ENCODE measurements at places on chromosomes 11 and 22.

DNA sequence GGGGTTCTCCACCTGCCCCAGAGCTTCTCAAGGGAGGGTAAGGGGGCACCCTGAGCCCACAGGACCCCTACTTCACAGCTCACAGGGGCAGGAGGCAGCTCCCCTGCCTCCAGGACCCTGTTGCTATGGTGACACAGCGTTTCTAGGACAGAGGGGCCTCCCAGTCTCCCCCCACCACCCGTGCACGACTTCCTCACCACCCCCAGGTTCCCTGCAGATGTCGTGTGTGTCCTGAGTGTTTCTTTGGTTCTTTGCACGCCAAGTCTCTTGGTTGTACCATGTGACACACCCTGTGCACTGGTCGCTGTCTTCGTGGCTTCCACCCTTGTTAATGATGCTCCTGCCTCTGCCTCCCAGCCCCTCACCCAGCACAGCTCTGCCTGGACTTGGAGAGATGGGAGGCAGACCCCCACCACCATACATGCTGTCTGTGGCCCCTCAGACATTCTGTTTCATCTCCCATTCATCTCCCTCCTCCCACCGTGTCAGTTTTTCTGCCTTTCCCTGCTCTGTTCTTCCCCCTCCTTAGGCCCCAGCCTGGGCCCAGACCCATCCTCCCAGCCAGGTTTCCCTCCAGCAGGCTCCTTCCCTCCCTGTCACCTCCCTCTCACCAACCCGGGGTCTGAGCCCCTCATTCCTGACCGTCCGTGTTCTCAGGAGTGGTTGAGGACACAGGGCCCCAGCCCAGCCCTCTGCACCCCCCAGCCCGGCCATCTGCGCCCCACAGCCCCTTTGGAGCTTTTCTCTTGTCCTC lies 24.5 kb upstream of the RAB1B start:
- no peak for DNase-seq

- DNase-seq, result peak; percentile 77
Observed at GRCh38 chr22:30291058-30291892, 2.0 kb upstream of the CASTOR1 start.

GRCh38 chr11:42049650-42050049 lies 590.2 kb upstream of the LRRC4C start:
- DNase-seq, result no peak

- DNase-seq, result no peak
Observed at GRCh38 chr11:72771507-72771906, 19.3 kb upstream of the ARAP1 start.

GRCh38 chr22:20749453-20749852 lies 24.5 kb upstream of the SERPIND1 start:
- no peak for DNase-seq

GRCh38 chr11:47560426-47560825 lies 5.0 kb upstream of the PTPMT1 start:
- no peak for DNase-seq

DNA sequence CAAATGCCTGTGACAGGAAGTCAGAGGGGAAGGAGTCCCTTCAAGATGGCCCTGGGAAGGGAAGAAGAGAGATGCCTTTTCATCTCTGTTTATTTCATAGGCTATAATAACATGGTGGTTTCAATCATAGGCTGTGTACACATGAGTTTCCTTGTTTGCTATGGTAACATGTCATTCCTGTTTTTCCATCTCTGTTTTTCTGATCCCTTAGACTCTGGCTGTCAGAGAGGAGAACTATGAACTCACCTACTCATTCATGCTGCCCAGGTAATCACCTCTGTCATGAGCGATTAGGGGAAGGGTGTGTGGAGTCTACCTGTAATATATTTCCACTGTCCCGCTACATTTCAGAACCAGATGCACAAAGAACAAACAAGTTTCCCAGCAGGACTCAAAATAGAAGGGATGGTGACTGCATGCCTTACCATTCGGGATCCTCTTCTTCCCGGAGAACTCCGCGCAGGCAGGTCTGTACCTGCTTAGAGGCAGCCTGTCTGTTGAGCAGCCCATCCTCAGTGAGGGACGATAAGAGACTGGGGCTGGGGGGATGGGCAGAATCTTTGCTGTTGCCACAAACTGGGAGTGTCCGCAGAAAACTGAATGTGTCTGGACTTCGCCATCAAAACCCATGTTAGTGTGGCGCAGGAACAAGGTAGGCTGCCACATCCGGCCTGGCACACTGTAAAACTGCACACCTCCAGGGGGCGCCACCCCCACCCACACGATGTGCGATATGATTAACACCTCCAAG lies 7.1 kb upstream of the PEX26 start:
- DNase-seq, result no peak

DNA sequence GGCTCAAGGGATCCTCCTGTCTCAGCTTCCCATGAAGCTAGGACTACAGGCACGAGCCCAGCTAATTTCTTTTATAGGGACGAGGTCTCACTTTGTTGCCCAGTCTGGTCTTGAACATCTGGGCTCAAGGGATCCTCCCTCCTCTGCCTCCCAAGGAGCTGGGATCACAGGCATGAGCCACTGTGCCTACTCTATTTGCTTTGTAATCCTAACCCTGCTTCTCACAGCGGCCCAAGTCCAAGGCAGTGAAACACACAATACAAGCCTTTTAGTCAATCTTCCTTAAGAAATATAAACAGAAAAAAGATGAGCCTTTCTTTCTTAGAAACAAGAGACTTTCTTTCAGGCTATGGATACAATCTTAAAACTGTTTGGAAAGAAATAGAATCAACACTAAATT lies 115.2 kb upstream of the SORL1-AS1 start:
- no peak for DNase-seq

GRCh38 chr22:44249376-44250147 lies 63.2 kb downstream of the SHISAL1 start:
- no peak for DNase-seq

DNA sequence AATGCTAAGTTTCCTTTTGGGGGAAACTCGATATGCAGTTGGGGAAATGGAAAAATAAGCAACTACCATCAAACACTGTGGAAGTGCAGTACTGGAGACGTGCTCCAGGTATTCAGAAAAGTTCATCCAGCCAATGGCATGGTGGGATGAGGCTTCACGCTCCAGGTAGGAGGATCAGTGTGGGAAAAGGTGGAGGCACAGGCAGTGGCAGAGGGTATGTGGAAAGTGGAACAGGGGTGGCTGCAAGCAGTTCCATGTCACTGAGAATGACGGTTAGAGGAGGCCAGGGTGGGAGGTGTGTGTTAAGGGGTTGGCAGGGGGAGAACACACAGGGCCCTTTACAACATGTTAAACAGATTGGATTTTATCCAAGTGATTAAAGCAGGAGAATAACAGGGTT lies 105.1 kb upstream of the NCAM1 start:
- DNase-seq, result no peak

DNA sequence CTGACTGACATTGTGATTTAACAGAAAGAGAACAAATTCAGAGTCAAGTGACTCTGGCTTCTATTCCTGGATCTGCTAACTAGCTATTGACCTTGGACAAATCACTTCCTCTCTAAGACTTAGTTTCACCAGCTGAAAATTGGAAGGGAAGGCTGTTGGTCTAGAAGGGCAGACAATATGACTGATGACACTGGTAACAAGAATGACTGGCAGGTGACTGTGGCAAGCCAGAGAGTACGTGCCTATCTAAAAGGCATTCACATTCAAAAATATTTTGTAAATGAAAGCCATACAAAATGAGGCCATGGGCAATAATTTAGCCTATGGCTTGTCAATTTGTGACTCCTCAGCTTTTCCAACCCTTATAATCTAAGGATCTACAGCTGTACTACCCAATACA lies 23.5 kb downstream of the SERGEF start:
- DNase-seq, result no peak

- DNase-seq, result peak; percentile 53
Observed at GRCh38 chr22:45164270-45165088, 754 bp downstream of the NUP50 start.

DNA sequence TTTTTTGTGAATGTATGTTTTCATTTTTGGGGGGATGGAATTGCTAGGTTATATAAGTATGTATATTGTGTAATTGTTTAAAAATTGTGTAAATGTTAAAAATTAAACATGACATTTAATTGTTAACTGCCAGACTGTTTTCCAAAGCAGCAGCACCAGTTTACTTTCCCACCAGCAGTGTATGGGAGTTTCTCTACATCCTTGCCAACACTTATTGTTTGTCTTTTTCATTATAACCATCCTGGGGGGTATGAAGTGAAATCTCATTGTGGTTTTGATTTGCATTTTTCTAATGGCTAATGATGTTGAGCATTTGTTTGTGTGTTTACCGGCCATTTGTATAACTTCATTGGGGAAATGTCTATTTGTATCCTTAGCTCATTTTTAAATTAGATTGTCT lies 31.7 kb upstream of the RRAS2 start:
- DNase-seq, result no peak

- DNase-seq, result no peak
Observed at GRCh38 chr11:123258877-123259276, 63.8 kb upstream of the CLMP start.

DNA sequence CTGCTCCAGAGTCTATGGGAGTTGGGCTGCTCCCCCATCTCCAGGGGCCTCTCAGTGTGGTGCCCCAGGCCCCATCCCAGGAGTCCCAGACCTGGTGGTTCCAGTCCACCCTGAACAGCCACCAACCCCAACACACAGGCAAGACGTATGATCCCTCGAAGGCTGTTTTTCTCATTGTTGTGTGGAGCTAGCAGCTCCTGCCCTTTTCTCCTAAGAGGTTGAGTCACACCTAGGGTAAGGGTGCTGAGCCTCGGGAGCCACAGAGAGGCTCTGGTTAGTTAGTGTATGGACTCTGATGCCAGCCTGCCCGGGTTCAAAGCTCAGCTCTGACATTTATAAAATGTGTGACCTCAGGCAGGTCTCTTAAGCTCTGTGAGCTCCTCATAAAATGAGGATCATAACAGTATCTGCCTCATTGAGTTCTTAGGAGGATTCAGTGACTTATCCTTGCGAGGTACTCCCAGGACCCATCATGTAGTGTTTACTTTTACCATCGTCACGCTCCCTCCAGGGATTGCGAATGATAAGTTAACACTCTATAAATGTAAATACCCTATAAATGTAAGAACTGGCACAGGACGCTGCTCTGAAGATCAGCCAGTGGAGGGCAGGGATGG lies 47.2 kb downstream of the FBLN1 start:
- DNase-seq, result no peak

DNA sequence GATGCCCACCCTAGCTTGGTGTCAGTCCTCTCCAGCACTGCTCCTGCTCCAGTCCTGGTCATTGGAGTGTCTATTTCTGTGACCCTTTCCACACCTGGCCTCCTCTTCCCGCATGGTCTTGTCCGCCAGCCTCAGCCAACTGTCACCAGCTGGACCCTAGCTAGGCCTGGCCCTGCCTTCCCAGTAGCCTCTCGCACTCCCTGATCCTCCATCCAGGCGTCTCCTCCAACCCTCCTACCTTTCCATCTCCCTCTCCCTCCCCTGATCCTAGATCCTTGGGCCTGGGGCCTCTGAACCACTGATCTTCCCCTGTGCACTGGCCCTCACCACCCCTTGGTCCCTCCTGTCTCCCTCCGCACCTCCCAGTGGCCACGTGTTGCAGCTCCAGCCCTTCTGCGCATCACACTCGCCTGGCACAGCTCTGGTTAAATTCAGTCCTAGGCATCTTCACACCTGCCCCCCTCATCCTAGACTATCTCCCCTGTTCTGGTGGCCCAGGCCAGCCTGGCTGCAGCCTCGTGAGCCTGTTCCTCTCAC lies 9.9 kb downstream of the SYNGR1 start:
- DNase-seq, result no peak

DNA sequence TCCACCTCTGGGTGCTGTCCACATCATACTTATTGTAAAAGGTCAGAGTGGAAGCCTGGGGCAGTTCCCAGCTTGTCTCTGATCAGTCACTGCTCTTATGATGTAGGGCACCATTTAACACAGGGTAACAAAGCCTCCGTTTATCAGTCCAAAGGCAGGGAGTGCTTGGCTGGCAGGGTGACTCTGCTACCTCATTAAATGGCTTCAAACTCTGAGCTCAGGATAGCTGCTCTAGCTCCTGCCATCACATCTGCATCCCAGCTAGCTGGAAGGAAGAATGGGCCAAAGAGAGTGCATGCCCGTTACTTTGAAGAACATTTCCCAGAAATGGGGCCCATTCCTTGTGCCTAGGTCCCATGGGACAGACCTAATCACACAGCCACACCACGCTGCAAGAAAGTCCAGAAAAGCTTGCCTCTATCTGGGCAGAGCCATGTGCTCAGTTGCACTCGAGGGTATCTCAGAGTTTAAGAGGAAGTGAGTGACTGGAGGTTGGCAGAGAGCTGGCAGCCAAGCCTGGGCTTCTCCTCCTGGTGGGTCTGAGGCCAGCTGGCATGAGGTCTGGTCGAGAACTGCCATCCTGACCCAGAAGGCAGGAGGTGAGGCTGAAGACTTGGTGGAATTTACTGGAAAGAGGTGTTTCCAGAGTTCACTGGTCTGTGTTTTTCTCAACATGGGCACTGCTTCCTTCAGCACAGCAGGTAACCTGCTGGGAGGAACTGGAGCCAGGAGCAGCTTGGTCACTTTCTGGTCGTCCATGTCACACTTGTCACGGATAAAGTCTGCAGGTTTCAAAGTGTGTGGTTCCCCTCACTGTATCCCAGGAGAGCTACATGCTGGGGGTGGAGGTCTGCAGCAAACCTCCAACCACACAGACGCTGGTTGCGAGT lies 935.7 kb downstream of the BRD1 start:
- no peak for DNase-seq

GRCh38 chr22:31436132-31436531 lies 36.7 kb downstream of the DRG1 start:
- no peak for DNase-seq

GRCh38 chr11:77029829-77030228 lies 4.4 kb upstream of the B3GNT6 start:
- no peak for DNase-seq

- DNase-seq, result no peak
Observed at GRCh38 chr11:34150494-34151151, 45.2 kb downstream of the NAT10 start.

DNA sequence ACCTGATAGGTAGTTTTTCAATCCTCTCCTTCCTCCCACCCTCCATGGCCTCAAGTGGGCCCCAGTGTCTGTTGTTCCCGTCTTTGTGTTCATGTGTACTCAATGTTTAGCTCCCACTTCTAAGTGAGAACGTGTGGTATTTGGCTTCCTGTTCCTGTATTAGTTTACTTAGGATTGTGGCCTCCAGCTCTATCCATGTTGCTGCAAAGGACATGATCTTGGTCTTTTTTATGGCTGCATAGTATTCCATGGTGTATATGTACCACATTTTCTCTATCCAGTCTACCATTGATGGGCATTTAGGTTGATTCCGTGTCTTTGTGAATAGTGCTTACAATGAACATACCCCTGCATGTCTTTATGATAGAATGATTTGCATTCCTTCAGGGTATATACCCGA lies 54.1 kb upstream of the CFAP300 start:
- no peak for DNase-seq

- no peak for DNase-seq
Observed at GRCh38 chr11:19352771-19353160, 112.0 kb upstream of the E2F8 start.

All from left hindlimb (tissue), 1 donor.